Stimulated activated CD8-positive, alpha-beta memory T cell treated with anti-CD3 and anti-CD28 coated beads, Interleukin-4, amount 100 ng/mL, for 24 hours (primary cell): ENCODE measurements at places on chromosomes 11 and 22.

DNA sequence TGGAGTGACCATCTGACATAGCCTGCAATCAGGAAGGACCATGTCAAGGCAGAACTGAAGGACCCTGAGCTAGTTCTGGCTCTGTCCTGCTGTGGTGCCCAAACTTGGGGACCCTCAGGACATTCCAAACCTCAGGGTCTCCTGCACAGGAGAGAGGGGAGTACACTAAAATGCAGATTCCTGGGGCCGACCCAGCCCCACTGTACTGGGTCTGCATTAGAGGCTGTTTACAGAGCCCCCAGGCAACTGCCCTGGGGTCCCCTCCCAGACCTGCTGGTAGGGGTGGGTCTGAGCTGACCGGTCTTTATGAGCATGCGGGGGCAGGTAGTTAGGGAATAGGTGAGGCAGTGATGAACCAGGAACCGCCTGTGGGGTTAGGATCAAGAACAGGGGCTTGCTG, 6.8 kb downstream of the TRPM5 start:
- no peak for DNase-seq

DNA sequence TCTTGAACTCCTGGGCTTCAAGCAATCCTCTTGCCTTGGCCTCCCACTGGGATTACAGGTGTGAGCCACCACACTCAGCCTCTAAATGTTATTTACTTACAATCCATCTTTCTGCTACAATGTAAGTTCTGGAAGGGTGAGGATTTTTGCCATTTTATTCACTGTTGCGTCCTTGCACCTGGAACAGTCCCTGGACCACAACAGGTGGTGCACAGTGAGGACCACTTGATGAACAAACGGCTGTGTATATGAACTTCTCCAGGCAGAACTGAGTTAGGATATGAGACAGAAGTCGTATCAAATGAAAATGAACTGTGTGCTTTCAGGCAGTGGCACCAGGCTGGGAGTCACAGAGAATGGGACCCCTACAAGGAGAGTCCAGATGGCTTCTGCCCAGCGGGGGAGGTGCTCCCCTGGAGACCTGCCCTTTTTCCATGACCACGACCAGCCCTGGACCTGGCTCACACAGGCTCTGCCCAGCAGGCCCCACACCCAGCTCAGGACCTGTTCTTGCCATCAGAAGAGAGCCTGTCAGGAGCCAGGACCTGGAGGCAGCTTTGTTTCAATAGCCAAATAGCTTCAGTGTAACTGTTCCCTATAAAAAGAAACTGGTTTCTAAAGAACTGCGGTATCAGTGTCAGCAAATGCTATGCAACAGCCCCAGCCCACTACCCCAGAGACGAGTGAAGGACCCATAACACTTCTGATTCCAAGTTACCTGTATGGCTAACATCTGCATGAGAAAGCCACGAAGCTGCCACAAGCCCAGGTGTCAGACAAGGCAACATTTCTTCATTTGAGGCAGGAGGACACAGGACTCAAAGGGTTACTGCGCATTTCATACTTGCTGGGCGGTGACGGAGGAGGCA, 104.9 kb downstream of the MICAL3 start:
- DNase-seq, result no peak

GRCh38 chr11:120430146-120430545, 81.4 kb upstream of the GRIK4 start:
- no peak for DNase-seq

DNA sequence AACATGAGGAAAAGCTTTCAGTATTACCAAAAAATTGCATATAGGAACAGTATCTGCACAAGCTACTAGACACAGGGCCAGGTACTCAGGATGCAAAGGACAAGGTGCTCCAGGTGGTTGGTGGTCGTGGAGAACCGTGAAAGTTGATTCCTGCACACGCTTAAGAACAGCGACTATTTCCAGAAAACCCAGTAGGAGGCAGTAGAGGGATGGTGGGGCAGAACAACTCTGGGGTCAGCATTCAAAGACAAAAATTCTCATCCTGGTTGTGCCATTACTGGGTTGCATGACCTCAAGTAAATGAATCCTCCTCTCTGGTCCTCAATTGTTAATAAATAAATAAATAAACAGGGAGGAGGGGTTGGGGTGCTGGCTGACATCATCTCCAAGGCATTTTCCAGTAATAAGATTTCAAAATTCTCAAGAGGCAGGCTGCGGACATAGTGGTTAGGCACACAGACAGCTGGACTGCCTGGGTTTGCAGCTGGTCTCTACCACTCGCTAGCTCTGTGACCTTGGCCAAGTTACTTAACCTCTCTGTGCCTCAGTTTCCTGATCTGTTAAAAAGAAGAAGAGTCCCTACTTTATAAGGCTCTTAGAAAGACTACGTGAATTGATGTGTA, 89.6 kb downstream of the ISX start:
- DNase-seq, result no peak

- no peak for DNase-seq
These were observed 310.8 kb downstream of the DDX10 start for GRCh38 chr11:108975641-108976071.

- no peak for DNase-seq
These were observed 388 bp downstream of the HINFP start for GRCh38 chr11:119121811-119122124.

DNA sequence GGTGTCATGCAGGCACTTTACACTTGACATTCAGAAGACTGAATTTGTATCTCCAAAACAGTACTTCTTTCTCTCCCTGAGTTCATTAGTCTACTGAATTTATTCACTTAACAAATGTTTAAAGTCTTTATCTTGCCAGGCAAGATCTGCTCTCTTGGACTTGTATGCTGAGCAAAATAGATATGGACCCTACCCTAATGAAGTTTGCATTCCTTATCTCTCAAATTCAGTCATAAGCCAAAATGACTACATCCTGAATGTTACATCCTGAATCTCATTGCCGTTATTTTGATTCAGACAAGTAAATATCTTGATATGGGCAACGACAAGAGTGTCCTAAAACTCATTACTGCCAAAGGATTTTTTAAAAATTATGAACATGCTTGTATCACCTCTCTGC, 29.7 kb downstream of the FAR1 start:
- DNase-seq, result no peak

DNA sequence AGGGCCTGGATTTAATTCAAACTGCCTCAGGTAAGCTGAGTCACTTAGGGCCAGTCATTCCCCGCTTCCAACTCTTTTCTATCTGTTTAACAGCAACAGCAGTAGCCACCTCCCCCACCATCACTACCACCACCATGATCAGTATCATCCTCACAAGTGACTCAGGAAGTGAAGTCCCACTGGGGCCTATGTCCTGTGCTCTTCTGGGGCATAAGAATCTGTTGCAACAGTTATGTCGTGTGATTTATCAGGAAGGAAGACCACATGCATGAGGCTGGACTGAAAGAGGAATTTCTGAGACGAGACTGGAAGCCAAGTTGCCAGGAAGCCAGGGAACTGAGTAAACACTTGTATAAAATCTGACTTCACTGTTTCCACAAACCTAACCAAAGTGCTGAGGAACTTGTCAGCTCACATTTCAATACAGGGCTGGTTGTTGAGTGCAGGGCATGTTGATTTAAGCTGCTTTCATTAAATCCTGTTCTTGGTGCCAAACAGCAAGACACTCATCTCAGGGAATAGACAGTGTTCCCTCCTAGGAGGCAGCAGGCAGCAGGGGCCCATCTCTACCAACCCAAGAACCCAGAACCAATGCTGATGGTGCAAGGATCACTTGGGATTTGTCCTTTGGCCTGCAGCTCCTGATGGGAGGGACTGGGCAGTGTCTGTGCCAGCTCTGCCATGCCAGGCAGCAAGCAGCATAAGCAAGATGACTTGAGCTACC, 226.7 kb upstream of the NARS2 start:
- no peak for DNase-seq
